ENCODE measurements at places on chromosomes 3 and 15.

GRCh38 chr3:154285221-154285620, 39.1 kb downstream of the DHX36 start:
- no peak for DNase-seq
- no peak overlapping the region for H3K27ac ChIP-seq
- H3K27me3 ChIP-seq: no peaks in the 10 kb centered on the region
- no peak overlapping the region for H3K4me3 ChIP-seq

DNA sequence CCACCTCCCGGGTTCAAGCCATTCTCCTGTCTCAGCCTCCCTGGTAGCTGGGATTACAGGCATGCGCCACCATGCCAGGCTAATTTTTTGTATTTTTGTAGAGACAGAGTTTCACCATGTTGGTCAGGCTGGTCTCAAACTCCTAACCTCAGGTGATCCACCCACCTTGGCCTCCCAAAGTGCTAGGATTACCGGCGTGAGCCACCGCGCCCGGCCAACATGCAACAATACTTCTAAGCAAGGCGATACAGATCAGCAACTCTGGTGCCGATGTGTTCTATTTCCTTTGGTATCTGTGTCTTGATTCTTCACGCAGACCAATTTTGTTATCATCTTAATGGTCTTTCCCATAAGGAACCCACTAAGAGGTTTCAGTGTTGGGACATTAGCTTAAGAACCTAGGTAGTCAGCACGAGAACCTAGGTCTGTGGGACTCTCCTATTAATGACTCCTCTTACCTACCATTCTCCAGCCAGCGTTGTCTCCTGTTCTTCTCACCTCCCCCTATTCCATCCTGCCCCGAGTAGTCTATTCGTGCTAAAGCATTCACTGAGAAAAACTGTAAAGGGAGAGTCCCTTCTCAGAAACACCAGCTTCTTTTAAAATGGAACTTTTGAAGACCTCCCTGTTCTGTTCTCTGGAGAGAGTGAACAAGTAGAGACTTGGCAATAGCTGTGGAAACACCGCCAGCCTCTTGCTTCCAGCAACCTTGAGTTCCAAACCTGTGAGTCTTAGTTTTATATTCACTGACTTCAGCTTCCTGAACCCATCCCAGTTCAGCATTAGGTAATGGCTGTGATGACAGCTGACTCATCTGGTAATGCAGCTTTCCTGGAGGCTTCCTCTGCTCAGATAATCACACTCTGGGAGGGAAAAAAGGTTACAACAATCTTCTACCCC, 61.2 kb downstream of the TSC22D2 start:
- H3K4me1 ChIP-seq: peaks cover 2% of the 10 kb centered on the region
- H3K27me3 ChIP-seq: no peaks in the 10 kb centered on the region
- DNase-seq: no peak
- no peak overlapping the region for H3K4me3 ChIP-seq

DNA sequence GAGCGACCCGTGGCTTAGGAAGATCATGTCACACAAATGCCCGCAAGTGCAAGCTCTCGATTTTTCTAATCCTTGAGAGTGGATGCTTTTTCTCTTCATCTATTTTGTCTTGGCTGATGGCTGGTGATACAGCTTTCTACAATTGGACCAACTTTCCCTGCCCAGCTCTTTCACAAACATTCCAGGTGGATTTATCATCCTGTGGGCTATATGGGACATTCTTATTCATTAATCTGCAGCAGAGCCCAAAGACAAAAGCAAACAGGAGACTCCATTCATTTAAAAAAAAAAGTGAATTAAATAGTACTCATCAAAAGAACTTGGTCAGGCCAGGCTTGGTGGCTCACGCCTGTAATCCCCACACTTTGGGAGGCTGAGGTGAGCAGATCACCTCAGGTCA, 14.2 kb upstream of the TSEN2 start:
- no peaks in the 10 kb centered on the region for H3K36me3 ChIP-seq
- no peaks in the 10 kb centered on the region for H3K4me1 ChIP-seq
- H3K27me3 ChIP-seq: no peaks in the 10 kb centered on the region

- DNase-seq: no peak
- no peaks in the 10 kb centered on the region for H3K36me3 ChIP-seq
- H3K4me3 ChIP-seq: no peak overlapping the region
- no peak overlapping the region for H3K27ac ChIP-seq
- H3K27me3 ChIP-seq: no peaks in the 10 kb centered on the region
Observed at GRCh38 chr3:192253138-192253887, 474.0 kb downstream of the FGF12 start.
